ENCODE measurements at places on chromosomes 16 and 17.

GRCh38 chr16:82829301-82829700 is 202.5 kb downstream of the CDH13 start:
- DNase-seq: no peak

- no peak for DNase-seq
Observed at GRCh38 chr16:88430524-88431446, 22.3 kb upstream of the ZFPM1 start.

DNA sequence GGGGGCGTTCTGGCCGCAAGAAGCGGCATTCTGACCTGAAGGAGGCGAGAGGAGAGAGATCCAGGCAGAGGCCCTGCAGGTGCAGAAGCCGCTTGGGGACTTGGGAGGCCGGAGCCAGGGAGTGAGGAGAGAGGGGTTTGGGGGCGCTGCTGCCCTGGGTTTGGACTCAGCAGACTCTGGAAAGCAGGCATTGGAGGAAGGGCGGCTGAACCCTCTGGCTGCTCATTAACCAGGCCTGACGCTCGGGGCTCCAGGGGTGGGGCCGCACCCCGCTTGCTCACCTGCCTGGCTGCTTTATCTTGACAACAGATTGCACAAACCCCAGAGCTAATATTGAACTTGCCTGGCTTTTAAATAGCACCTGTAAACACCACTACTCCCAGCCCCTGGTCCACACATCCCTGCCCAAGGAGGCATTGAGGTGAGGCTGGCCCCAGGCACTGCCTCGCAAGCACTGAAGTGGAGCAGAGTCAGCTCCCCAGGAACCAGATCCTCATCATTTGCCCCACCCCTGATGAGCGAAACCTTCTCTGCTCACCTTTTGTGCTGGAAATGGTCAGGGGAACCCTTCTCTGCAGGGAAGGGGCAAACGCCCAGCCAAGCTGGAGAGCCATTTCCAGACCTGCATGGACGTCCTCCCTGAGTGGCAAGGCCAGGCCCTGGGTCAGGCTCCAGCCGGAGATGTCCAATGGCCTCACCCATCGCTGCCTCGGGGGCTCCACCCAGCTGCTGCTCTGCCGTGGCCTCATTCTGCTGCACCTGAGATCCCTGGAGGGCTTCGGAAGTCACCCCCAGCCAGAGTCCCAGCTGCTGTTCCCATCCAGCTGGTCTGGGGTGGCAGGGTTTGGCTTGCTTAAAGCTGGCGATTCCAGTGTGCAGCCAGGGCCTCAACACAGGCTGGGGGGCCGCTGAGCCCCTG is 190.2 kb upstream of the GSE1 start:
- DNase-seq: no peak

GRCh38 chr16:83266848-83267553 is 540.8 kb upstream of the HSBP1 start:
- no peak for DNase-seq

DNA sequence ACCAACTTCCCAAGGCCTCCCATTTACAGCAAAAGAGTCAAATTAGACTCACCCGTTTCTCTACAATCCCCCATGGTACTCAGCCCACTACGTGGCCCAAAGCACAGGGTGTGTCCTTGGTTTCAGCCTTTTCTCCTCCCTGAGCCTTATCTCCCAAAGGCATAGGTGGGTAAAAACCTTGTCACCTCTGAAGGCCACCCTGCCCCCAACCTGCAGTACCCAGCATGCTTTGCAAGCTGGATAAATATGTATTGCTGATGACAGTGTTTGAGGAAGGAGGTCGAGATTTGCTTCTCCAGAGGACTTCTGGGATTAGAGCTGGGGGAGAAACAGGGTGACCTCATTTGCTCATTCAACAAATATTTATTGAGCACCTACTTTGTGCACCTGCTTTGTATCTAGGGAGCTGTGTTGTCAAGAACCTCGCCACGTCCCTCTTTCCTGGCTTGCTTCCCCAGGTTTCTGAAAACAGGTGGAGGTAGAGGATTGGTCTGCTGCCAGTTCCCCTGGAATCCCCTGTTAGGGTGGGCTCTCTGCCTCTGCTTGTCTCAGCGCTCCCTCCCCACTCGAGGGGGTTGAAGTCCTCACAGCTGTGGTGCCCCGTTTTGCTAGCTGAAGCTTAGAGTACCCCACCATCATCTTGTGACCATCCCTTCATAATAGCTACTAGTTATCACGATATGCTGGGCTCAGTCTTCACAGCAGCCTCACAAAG is 3.0 kb downstream of the LASP1 start:
- DNase-seq: no peak

DNA sequence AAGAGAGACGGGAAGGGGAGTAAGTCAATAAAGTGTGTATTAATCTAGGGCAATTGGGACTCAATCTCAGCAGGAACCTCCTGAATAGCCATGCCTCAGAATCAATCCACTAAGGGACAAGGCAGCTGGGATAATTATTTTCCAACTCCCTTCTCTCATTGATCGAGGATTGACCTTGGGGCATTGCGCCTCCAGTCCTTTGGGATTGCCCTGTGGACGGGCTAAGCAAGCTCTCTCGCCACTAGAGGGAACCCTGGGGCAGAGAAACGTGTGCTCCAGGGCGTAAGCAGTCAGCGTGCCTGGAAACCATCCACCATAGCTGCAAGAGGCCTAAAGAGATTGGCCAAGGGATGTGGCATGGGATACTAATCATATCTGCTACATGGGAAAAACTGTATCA is 53.9 kb upstream of the ERCC4 start:
- DNase-seq: peak; percentile 81

- DNase-seq: no peak
Observed at GRCh38 chr16:77137045-77137444, 53.9 kb upstream of the MON1B start.

DNA sequence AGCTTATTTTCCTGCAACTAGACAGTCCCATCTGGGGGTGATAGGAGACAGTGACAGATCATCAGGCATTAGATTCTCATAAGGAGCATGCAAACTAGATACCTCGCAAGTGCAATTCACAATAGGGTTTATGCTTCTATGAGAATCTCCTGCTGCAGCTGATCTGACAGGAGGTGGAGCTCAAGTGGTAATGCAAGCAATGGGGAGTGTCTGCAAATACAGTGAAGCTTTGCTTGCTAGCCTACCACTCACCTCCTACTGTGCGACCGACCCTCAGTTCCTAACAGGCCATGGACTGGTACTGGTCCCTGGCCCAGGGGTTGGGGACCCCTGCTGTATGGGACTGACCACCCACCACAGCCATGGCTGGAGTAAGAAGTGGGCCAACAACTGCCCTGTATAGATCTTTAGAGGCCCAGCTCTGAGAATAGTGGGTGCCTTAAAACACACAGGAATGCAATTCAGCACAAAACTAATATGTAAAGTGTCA is 26.0 kb upstream of the IRX3 start:
- no peak for DNase-seq

- DNase-seq: peak; percentile 46
Observed at GRCh38 chr17:77609553-77610517, 348.7 kb upstream of the TNRC6C start.
